ENCODE measurements at places on chromosomes 5 and 9. TPM values are rescaled to one million over a fixed set of nuclear protein-coding genes. Genes with fewer than 3 reads are reported as not detected.

The ARL14EPL gene
- total RNA-seq: 0.35 TPM

The PCDHGA12 gene
- not detected for total RNA-seq

The SVEP1 gene
- total RNA-seq: 1.8 TPM

The IGFBPL1 gene
- total RNA-seq: 2.3 TPM

The TLE1 gene
- total RNA-seq: 96.8 TPM

The ECM2 gene
- total RNA-seq: 0.10 TPM

The S1PR3 gene
- total RNA-seq: 43.2 TPM

The SHISAL2B gene
- total RNA-seq: not detected

The DTWD2 gene
- total RNA-seq: 1.0 TPM

The LIFR gene
- total RNA-seq: 4.3 TPM

The CSF2 gene
- total RNA-seq: 0.47 TPM

The IL4 gene
- total RNA-seq: not detected

The SLC1A3 gene
- total RNA-seq: not detected

The PTGS1 gene
- 1.4 TPM for total RNA-seq

The ADAMTS19 gene
- not detected for total RNA-seq

The HTR1A gene
- not detected for total RNA-seq

The GABRP gene
- not detected for total RNA-seq

The CAMK2A gene
- total RNA-seq: 0.94 TPM

The ADAM19 gene
- 14.4 TPM for total RNA-seq

The HRCT1 gene
- total RNA-seq: 0.32 TPM

The CBY3 gene
- not detected for total RNA-seq

The OR2V2 gene
- not detected for total RNA-seq

The CNTLN gene
- 5.7 TPM for total RNA-seq

The ARHGEF37 gene
- total RNA-seq: 1.3 TPM

The ZCCHC7 gene
- 12.1 TPM for total RNA-seq

The LHX2 gene
- 3.9 TPM for total RNA-seq

The SLC34A1 gene
- total RNA-seq: not detected

The C1QTNF3 gene
- total RNA-seq: not detected

The PRUNE2 gene
- 0.06 TPM for total RNA-seq

The SV2C gene
- total RNA-seq: not detected

The PRDM9 gene
- not detected for total RNA-seq

The MAN1B1 gene
- 52.8 TPM for total RNA-seq

The SLC46A2 gene
- not detected for total RNA-seq
